NCI-H345 (cell line): ENCODE measurements at places on chromosomes 2 and 18.

DNA sequence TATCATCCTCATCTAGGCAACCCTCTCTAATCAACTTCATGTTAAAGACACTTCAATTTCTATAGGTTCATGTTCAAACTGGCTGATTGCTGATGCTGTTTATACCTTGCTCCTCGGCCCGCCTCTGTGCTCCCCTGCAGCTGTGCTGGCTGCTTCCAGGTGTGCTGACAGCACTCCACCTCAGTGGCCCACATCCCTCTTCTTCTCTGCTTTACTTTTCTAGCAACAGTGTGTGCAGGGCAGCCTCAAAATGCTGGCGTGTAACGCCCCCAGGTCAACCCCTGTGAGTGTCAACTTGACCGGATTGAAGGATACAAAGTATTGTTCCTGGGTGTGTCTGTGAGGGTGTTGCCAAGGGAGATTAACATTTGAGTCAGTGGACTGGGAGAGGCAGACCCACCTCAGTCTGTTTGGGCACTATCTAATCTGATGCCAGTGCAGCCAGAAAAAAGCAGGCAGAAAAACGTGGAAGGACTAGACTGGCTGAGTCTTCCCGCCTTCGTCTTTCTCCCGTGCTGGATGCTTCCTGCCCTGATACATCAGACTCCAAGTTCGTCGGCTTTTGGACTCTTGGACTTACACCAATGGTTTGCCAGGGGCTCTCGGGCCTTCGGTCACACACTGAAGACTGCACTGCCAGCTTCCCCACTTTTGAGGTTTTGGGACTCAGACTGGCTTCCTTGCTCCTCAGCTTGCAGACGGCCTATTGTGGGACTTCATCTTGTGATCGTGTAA lies 94.7 kb downstream of the COL6A3 start:
- no peak for DNase-seq

DNA sequence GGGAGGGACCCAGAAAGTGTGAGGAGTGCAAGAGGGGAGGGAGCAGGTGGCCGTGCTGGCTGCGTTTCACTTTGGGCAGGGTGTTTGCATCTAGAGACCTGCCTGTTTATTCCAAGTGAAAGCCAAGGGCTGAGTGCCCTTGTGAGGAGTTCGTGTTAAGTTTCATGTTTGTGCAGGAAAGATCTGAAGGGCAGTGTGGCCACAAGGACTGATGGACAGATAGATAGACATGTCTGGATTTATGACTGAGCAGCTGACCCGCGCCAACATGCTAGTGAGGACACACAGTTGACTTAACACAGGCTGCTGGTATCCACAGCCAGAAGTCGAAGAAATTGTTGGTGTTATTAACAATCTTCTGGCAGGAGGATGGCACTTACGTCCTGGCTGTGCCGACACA lies 387.6 kb upstream of the TNP1 start:
- DNase-seq: no peak

- no peak for DNase-seq
These were observed 6.1 kb upstream of the NCL start for GRCh38 chr2:231470246-231470900.

DNA sequence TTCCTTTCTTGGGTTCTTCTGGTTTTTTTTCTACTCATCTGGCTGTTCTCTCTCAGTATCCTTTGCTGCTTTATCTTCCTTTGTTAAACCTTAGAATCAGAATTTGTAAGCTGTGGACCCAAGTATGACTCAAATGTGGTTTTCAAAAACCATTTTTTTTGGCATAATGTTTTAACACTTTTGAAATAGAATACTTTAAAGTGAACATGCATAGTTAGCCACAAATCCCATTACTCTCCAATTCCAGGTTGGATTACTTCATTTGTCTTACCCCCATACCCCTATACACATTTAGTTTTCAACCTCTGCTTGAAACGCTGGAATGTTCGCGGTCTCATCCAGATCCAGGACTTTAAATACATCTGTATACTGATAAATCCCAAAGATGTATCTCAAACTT lies 29.1 kb downstream of the ALMS1 start:
- DNase-seq: no peak

DNA sequence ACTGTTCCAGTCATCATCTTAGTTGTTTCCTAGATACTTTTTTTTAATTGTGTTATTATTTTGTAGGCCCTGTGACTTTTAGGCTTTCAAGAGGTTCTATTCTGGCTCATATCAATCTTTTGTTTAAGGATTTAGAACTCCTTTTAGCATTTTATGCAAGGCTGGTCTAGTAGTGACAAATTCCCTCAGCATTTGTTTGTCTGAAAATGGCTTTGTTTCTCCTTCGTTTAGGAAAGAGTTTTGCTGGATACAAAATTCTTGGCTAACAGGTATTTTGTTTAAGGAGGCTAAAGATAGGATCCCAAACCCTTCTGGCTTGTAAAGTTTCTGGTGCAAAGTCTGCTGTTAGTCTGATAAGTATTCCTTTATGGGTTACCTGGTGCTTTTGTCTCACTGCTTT lies 116.6 kb upstream of the SLC66A3 start:
- no peak for DNase-seq

- no peak for DNase-seq
These were observed 122.6 kb upstream of the SPRED2 start for GRCh38 chr2:65554765-65555591.

DNA sequence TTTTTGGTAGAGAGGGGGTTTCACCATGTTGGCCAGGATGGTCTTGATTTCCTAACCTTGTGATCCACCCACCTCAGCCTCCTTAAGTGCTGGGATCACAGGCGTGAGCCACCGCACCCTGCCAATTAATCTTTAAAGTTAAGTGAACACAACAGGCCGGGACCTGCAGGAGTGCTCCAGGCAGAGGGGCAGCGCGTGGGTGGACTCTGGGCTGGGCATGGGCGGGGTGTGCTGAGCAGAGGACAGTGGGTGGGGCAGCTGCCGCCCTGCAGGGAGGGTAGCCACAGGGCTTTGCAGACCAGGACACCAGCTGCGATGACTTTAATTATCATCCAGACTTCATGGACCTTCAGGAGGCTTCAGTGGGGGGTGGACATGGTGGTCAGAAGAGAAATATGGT lies 8.8 kb upstream of the GPR148 start:
- no peak for DNase-seq

GRCh38 chr2:190649798-190650390 lies 1.0 kb downstream of the NAB1 start:
- peak; percentile 43 for DNase-seq

GRCh38 chr2:86314125-86314524 lies 23.3 kb downstream of the REEP1 start:
- DNase-seq: no peak

GRCh38 chr18:80108739-80109675 lies at the start of gene ADNP2:
Gene ADNP2 (plus strand): TSS chr18:80109262. CDS start chr18:80117543, 8,281 bp downstream.
- peak; percentile 86 for DNase-seq

GRCh38 chr18:1302861-1303260 lies 398.2 kb downstream of the ADCYAP1 start:
- DNase-seq: no peak

DNA sequence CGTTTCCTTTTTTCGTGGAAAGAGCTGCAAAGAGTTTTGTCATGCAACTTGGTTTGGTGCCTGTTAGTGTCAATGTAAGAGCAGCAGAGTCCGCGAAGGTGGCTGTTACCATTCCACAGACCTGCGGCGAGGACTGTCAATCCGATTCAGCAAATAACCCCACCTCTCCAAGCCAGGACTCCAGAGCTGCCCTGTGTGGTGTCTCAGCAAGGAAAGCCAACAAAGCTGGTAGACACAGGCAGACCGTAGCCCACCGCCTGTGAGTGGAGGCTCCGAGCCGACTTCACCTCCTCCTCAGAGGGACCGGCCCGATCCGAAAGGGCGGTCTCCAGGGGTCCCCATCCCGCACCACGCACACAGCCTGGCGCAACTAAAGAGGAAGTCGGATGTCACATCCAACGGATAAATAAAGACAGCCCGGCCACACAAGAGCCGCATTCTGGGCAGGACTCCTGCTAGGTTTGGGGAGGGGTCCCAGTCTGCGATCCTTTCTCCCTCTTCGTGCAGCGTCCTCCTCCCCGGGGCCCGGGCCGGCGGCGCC lies 819 bp downstream of the ANKRD44 start:
- DNase-seq: peak; percentile 41

- DNase-seq: no peak
These were observed 43.1 kb downstream of the TNS1 start for GRCh38 chr2:217959723-217960122.

GRCh38 chr2:168454737-168455644 lies 1.1 kb upstream of the CERS6 start:
- no peak for DNase-seq

GRCh38 chr18:64436111-64436510 lies 287.2 kb upstream of the LINC00305 start:
- no peak for DNase-seq

DNA sequence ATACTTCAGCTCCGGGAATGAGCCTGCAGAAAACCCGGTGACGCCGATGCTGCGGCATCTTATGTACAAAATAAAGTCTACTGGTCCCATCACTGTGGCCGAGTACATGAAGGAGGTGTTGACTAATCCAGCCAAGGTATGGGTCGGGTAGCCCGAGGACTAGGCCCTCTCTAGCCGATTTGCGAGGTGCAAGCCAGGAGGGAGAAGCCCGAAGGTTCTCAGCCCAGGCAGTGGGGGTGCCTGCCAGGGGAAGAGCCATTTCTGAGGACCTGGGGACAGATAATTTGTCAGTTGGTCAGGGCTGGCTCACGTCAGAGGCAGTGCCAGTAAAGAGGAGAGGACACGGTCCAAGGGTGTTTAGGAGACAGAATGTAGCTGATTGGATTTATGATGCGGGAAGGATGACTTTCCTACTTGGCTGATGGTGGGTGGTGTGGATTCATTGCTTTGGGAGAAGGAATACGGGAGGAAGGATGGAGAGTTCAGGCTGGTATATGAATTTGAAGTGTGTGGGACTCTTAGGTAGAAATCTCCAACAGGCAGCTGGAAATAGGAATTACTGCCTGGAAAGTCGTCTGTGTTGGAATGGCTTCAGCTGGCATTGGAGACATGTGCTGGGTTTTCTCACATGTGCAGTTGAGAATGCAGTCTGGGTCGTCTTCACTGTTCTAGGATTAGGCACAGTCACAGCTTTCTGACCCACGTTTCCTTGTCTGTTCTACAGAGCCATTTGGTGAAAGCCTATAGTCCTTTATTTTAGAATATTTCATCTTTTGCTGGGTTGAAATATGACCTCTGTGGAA lies 874 bp downstream of the NDUFAF7 start:
- no peak for DNase-seq

DNA sequence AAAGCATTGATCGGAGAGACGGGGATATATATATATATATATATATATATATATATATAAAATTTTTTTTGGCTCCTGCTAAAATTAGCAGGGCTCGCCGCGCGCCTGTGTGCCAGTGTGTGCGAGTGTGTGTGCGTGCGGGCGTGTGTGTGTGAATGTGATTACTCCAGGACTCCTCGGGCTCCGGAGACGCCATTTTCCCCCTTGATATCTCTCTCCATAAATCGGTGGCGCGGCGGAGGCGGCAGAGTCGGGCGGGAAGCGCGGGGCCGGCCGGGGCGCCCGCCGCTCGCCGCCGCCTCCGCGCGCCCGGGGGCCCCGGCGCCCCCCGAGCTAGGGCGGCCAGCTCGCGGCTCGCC lies 795 bp upstream of the SETBP1 start:
- DNase-seq: peak; percentile 57

GRCh38 chr2:218082586-218083351 lies 13.7 kb downstream of the RUFY4 start:
- no peak for DNase-seq

DNA sequence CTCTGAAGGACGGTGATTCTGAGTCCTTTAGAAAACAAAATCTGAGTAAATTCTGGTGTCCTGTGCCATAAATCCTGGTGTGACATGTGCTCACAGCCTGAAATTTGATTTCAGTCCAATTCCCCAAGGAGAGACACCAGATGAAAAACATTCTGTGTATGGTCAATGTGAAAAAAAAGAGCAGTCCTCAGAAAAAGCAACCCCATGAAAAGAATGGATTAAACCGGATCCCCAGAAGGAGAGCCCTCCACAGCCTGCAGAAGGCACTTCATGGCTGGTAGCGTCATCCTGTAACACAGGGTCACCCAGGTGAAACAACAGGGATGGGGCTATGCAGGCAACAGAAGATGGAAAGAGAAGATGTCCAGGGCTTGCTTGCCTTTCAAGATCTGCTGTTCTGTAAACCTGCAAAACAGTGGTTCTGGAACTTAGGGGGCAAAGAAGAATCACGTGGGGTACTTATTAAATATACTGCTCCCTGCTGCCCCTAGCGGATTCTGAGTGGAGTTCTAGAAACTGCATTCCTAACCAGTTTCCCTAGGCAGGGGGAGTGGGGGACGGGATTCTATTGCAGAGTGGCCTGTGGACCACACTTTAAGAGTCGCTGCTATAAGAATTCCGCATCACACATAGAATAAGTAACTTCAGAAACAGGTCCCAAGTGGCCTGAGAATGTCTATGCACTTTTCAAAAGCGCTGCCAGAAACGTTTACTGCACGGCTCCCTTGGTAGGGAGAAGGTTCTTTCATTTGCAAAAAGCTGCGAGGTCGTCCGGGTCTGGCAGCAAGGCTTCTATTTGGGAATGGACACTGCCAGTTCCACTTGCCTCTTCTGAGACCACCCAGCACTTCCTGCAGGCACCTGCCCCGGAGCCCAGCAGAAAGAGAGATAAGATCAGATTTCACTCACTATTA lies 118.9 kb upstream of the ARL5A start:
- no peak for DNase-seq

DNA sequence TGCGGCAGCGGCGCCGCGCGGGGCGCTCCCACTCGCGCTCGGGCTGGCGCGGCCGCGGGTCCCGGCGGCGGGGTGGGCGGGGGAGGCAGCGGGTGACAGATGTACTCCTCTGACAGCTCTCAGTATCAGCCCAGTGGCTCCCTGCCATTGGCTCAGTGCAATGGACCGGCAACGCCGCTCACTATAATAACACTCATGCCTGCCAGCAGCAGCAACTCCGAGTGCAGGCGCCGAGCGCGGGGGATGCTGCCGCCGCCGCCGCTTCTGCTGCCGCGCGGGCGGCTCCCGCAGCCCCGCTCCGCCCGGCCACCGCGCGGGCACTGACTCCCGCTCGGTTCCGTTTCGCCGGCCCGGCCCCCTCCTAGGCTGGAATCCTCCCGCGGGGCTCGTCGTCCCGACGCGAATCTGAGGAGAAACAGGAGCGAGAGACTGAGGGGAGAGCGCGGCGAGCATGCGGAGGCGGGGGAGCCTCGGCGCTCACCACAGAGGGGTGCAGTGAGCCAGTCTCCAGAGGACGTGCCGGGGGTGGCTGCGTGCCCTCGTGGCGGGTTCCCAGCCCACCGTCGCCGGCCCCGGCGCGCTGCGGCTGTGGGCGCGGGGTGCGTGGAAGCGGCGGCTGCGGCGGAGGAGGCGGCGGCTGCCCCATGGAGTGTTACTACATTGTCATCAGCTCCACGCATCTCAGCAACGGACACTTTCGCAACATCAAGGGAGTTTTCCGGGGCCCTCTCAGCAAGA lies at the start of gene ZNF804A:
ZNF804A (plus strand) TSS at position 214 of the 738 bp plus-strand sequence; CDS start at position 645, 431 bp downstream.
- peak; percentile 73 for DNase-seq

GRCh38 chr2:148493822-148494563 lies 150.6 kb upstream of the EPC2 start:
- no peak for DNase-seq

- no peak for DNase-seq
These were observed 36.9 kb downstream of the SUMO1 start for GRCh38 chr2:202201220-202202160.
